ENCODE measurements at places on chromosomes 11 and 22.

GRCh38 chr11:123235117-123235655 lies 40.1 kb upstream of the CLMP start:
- peak; percentile 58 for DNase-seq

DNA sequence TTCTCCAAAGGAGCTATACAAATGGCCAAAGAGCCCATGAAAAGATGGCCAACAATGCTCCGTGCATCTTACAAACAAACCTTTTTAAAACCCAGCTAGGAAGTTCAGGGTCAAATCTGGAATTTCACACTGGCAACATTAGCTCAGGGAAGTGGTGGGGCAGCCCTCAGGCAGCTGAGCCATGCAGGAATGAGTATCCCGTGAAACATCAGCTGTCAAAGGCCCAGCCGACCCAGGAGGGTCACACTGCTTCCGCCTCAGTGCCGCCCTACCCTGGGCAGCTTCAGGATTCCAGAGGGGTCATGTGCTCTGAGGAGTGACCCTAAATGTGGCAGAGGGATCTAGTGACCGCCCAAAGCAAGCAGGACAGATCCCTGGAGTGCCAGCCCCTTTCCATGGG lies 73.4 kb downstream of the LINC01488 start:
- no peak for DNase-seq

- DNase-seq = no peak
Measured at GRCh38 chr11:67494371-67495233, 10.6 kb downstream of the PITPNM1 start.

GRCh38 chr11:2300290-2300935 lies 1.3 kb downstream of the C11orf21 start:
- no peak for DNase-seq

DNA sequence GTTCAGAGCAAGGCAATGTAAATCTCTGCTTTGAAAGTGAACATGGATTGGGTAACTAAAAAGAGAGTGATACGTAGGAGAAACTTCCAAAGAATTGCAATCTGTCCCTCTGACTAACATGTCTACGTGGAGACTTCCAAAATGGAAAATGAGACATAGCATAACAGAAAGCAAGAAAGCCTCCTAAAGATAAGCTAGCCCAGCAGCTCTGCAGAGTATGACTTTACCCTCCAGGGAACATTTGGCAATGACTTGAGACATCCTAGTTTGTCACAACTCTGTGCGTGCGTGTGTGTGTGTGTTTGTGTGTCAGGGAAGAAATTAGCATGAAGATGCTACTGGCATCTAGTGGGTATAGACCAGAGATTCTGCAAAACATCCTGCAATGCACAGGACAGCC lies 817.4 kb downstream of the NTM start:
- DNase-seq = no peak

- DNase-seq = no peak
Measured at GRCh38 chr22:37049224-37049623, 2.3 kb upstream of the KCTD17 start.

DNA sequence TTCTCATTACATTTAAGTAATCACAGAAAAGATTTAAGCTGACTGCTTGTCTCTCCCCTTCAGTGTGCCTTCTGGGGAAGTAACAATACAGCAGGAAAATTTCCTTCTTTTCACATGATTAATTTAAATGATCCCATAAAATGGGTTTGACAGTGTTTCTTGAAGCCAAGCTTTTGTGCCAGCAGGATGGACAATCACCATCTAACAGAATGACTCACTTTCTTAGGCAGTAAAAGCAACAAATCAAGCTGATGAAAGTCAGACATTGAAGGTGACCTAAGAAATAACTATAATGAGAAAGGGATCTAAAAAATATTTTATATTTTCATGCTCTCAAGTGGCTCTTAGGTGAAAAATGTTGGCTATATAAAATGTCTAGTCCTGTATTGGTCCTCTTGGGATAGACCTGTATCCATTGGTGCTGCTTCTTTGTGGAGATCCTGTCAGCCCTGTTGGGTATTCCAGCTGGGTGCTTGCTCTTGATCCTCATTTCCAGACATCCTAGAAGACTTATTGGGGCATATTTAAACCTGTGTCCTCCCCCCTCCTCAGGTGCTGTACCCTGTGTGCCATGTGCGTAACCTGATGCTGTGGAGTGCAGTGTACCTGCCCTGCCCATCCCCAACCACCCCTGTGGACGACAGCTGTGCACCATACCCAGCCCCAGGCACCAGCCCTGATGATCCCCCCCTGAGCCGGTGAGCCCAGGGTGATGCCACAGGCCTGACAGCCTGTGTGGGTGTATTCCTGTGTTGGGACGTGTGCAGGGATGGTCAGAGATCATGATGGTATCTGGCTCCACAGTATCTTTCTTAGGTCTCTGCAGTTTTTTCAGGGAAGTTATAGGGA lies 62.7 kb upstream of the HORMAD2 start:
- no peak for DNase-seq

GRCh38 chr11:25953006-25953405 lies 378.9 kb upstream of the ANO3 start:
- no peak for DNase-seq

DNA sequence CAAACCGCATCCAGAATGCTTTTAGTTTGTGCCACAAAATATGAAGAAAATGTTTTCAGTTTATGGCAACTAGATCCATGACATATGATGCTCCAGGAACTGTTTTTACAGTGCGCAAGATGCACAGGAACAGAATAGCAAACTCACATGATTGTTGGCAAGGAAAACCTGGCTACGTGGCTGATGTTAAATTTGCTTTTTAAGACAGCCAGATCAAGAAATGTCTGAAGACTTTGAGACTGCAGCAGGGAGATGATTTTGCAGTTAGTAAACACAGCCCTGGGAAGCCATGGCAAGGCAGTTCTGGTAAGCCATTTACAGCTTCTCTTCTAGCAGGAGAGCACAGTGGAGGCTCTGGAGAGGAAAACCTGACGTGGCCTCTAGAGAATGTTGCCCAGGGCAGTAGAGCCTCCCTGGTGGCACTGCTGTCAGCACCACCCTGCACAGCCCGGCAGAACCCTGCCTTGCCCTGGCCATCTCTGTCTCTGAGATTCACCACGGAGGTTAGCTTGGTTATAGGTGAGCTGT lies 69.8 kb upstream of the TNRC6B start:
- peak; percentile 51 for DNase-seq

All from stimulated activated CD4-positive, alpha-beta T cell treated with anti-CD3 and anti-CD28 coated beads, Interleukin-15, amount 100 ng/mL, for 24 hours (primary cell).